ENCODE measurements at places on chromosomes 6 and 20.

DNA sequence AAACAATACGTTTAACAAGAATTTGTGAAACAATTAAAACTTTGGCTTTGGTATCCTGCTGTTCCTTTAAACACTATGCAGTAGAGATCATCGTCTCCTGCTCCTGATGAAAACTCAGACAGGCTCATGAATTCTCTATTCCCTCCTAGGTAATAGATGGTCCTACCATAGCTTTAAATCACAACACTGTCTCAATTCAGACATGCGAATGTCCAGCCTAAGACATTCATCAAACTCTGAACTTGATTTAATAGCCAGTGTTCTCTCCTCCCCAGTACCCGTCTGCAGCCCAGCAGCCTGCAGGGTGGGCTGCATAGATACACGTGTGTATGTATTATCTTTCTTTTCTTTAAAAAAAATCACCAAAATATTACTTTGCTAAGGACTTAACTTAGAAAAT, 232.8 kb downstream of the TTLL2 start:
- no peak for DNase-seq

GRCh38 chr6:143765422-143766184, 77.5 kb upstream of the LTV1 start:
- DNase-seq, result no peak

DNA sequence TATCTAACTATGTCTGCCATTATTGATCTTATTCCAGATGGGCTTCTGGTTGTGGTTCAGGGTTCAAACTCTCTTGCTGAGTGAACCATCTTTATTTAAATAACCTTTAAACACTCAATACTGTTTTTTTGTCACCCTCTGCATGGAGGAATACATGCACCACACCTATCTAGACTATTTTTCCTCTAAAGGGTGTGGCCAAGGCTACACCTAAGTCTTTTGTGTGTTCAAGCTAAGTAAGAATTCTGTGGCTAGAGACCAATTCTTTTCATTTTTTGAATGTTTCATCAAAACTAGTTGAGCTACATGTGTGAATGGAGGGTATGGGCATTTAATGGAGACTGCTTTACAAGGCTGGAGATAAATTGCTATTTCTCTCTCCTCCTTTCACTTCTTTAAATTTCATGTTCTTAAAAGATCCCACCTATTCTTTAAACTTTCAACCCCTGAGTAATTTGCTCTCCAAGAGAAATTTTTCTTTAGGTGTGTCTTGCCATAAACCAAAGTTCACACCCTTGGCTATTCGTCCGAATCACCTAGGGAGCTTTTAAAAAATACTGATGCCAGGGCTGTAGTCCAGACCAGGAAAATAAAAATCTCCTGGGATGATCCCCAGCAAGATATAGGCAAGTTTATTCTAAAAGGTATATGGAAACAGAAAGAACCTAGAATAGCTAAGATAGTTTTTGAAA, 24.8 kb upstream of the MBOAT1 start:
- no peak for DNase-seq

- DNase-seq, result no peak
Observed at GRCh38 chr6:17877895-17878440, 109.5 kb downstream of the KIF13A start.

GRCh38 chr6:105099371-105099770, 80.4 kb downstream of the POPDC3 start:
- DNase-seq, result no peak

DNA sequence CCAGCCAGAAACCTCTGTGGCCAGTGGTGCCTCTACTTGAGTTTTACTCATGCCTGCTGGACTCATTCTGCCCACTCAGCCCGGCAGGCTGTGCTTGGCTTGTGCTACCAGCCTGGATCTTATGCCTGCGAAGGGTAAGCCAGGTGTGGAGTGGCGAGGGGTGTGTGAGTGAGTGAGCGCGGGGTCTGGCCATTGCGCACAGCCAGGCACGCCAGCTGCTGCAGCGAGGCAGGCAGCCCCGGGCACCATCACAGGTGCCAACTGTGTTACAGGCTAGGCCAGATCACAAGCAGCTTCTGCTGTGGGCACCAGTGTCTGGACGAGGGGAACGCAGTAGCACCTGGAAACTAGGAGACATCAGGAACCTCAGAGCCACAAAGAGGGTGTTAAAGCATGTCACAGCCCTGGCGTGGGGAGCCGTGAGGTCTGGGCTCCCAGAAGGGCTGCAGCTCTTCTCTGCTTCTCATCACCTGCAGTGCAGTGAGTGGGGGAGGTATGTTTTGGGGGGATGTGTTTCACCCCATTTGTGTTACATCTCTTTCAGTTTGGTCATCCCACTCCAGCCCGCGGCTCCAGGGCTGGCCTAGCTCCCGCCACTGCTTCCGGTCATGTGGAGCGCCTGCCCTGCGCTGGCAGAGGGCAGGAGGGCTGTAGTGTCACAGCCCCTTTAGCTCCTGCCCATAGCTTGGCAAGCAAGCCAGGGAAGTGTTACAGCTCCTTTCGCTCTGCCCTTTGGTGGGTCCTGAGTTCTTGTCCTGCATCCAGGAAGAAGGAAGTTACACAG, 379.7 kb upstream of the IMPG1 start:
- DNase-seq, result no peak

GRCh38 chr6:33061987-33062386, 11.5 kb downstream of the HLA-DPA1 start:
- DNase-seq, result peak; percentile 71

Data from CD4-positive, alpha-beta T cell treated with Interleukin-4 for 1 hour (primary cell).